Effector CD4-positive, alpha-beta T cell (primary cell): ENCODE measurements at places on chromosomes 11 and 22.

GRCh38 chr11:67301313-67301921 lies 1.9 kb upstream of the SSH3 start:
- DNase-seq = no peak

GRCh38 chr11:64058494-64058893 lies 22.8 kb downstream of the FLRT1 start:
- DNase-seq = no peak

GRCh38 chr11:71250523-71251150 lies 1.7 kb downstream of the SHANK2 start:
- DNase-seq = no peak

DNA sequence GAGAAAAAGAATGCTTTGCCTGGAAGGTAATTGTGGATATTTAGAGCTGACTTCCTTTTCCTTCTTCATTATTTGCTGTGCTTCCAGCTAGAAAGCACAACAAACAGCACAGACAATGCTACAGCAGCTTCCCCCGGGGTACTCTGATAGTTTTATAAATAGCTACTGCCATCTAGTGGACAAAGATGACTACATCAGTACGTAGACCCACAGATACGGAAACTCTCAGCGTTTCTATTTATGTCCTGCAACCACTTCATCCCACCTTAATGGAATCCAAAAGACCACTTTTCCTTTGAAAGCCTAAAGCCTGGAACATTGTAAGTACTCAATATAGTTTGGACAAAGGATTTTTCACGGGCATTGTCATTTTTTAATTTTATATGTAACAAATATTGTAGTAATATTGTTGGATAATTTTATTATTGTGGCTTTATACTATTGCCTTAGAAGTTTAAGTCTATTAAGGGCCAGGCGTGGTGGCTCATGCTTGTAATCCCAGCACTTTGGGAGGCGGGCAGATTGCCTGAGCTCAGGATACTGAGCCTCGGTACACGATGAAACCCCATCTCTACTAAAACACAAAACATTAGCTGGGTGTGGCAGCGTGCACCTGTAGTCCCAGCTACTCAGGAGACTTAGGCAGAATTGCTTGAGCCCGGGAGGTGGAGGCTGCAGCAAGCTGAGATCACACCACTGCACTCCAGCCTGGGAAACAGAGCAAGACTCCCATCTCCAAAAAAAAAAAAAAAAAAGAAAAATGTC lies 7.5 kb downstream of the HSPA8 start:
- no peak for DNase-seq

- no peak for DNase-seq
Observed at GRCh38 chr11:60972182-60973030, 926 bp downstream of the CD6 start.

GRCh38 chr22:17267661-17268330 lies 48.6 kb upstream of the ADA2 start:
- DNase-seq = no peak

- DNase-seq = no peak
Observed at GRCh38 chr11:73977856-73978519, 4.7 kb downstream of the UCP2 start.

DNA sequence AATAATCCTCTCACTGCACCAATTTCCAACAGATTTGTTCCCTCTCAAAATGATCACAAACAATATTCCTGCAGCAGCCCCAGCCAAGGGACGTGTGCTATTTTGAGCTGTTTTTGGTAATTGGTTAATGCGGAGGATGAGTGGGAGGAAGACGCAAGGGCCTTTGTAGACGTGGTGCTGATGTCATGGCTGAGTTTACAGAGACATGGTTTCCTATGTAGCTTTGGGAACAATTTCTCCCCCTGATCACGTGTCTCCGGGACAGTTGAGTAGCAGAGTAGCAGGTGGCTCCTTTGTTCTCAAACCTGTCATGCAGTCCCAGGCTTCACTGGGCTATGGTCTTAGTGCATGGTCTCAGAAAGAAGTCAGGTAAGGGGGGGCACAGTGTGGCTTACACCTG lies 183.2 kb upstream of the NECTIN1 start:
- no peak for DNase-seq

- DNase-seq = peak; percentile 23
Observed at GRCh38 chr11:122981388-122982264, at the start of gene BSX. TSS of gene BSX (minus strand) at chr11:122981834. CDS start at chr11:122981671, 163 bp downstream.

DNA sequence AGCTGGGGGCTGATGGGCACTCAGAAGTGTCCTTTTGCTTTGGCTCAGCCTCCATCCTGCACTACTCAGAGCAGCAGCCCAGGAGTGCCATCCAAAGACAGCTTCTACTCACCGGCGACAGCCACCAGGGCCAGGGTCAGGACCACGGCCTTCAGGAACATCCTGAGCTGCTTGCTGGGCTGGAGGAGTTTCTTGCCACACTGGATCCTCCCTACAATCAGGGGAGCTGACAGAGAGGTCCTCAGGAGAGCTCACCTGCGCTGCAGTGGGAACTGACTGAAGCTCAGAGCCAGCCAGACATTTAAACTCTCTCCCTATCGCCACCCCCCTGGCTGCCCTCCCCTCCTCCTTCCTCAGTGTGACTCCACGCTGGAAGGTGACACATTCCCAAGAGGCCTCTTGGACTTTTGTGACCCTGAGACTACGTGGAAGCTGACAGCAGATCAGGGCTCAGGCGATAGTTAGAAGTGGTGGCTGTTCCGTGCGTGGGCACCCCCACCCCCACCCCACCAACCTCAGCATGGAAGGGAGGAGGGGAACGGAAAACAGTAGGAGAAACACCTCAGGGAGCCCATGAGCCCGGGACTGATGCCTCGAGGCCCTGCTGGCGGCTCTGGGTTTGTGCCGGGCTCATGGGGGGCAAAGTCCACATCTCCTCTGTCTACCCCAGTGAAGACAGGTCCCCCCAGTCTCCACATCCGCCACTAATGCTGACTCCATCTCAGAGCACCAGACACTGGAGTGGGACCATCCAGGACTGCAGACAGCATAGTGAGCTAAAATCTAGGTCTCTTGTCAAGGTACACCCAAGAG lies at the start of gene APOA4:
APOA4 (minus strand) TSS at position 274 of the 813 bp plus-strand sequence; CDS start at position 161, 113 bp downstream.
- no peak for DNase-seq

DNA sequence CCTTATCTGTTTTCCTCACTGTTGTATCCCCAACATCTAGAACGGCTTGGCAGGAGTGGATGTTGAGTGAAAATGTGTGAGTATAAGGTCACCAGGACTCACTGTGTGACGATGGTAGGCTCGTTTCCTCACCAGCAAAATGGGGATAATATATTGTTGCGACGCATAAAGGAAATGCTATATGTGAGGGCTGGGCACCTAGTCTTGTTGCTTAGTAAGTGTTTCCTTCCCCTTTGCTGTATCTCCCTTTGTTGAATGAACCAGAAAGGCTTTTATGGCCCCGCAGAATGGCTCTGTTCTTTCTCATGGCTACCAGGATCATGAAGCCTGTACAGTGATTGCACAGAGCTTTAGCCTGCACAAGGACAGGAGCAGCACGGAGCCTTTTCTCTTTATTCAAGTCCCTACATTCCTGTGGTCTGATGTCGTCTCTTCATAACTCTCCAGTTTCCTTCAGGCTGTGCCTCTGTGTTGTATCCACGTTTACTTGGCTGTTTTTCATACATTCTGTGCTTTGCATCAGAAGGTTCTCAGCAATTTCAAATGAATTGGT lies 5.4 kb downstream of the TNRC6B start:
- DNase-seq = no peak

GRCh38 chr11:129265125-129265788 lies 73.1 kb upstream of the ARHGAP32 start:
- DNase-seq = no peak

DNA sequence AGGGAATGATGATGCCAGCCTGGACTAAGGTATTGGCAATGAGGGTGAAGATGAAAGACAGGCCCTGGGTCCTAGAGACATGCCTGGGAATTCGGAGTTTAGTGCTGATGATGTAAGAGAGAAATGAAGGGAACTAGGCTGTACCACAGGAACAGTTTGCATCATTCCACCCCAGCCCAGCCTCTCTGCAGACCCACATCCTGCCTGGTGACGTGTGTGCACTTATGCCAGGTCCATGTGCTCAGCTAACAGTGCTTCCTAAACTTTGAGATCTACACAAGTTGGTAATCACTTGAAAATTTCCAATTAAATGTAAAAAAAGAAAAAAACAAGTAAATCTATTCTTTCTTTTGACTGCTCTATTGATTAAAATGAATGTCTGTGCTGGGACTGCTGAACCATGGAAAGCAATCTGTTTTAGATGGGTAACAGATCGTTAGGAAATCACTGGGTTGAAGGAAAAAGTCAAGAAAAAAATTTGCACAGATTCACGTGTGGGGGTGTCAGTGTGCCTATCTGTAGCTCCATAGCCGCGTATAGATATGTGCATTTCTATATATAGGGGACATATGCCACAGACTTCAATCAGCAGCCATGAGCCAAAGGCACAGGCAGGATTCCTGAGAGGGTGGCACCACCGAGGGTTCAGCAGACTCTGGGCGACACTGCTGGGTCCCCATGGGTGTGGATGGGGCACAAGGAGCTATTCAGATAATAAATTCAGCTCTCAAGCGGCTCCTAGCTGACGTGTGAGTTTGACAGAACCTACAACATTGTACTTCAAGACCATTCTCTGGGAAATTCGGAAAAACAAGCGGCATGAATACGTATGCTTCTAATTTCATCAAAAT lies 131.1 kb upstream of the OPCML start:
- no peak for DNase-seq

DNA sequence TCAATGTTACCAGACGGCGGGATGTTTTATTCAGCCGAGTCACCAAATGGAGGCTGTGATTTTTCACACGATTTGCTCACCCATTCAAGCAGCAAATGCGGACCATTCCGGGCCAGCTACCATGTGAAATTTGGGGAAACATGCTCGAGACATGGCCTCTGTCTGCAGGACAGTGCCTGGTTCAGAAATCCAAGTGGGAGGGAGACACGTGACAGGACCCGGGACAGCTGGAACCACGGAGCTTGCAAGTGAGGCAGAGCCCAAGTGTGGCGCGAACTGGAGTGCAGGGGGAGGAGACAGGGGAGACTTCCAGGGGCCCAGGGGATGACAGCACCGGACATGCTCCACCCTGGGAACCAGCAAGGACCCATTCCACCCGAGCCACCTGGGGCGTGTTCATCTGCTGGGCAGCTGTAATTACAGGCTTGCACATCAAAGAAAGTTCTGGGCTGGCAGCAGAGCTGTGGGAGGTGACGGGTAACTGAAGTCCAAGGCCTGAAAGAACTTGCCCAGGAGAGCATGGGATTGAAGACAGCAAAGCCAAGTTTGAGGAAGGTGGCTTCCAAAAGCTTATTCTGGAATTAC lies 16.5 kb downstream of the CERK start:
- DNase-seq = no peak

GRCh38 chr11:88420165-88420791 lies 82.7 kb upstream of the CTSC start:
- DNase-seq = no peak

GRCh38 chr11:14422052-14422813 lies 63.2 kb upstream of the RRAS2 start:
- no peak for DNase-seq

- DNase-seq = no peak
Observed at GRCh38 chr11:64296830-64297698, 3.1 kb upstream of the CATSPERZ start.

GRCh38 chr11:15727520-15727914 lies 612.8 kb downstream of the INSC start:
- DNase-seq = no peak

DNA sequence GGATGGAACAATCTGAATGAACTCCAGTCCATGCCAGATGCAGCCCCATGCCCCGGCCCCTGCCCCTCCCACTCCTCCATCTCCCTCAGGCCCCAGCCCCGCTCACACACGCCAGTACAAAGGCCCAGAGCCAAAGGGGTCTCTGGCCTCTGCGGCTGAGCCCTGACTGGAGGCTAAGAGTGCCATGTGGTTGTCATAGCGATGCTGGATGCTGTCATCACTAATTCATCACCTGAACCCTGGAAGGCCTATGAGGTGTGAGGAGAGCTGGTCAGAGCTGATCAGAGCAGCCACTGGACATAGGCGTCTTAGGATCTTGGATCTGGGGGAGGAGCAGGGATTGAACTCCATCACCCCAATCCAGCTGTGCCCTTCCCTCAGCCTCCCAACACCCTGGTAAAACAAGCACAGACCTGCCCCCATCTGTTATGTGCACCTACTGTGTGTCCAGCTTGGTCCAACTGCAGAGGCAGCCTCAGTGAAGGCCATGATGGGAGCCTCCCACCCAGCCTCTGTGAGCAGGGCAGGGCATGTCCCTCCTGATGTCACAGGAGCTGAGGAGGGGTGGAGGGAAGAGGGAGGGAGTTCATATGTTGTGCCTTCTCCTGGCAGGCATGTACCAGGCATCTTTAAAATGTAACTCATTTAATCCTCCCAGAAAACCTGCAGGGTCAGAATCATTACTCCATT lies 16.7 kb downstream of the PDE2A start:
- DNase-seq = no peak

GRCh38 chr11:122287401-122287800 lies 171.4 kb upstream of the BLID start:
- DNase-seq = no peak

DNA sequence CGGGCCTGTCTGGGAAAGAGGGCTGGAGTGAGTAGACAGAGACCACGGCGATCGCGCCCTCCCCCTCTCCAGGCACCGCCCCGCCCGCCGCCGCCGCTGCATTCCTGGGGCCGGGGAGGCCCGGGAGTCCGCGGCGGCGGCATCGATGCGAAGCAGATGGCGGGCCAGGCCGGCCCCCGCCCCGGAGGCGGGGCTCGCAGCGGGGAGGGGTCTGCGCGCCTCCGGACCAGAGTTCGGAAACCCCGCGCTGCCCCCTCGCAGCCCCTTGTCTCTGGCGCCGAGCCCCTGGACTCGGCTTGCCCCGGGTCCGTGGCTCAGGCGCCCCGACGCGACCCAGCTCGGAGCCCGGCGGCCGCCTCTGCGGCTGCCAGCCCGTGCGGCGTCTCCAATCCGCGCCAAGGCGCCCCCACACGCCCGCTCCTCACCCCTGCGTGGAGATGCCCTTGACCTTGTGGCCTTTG lies 1.3 kb downstream of the SCARF2 start:
- DNase-seq = no peak

DNA sequence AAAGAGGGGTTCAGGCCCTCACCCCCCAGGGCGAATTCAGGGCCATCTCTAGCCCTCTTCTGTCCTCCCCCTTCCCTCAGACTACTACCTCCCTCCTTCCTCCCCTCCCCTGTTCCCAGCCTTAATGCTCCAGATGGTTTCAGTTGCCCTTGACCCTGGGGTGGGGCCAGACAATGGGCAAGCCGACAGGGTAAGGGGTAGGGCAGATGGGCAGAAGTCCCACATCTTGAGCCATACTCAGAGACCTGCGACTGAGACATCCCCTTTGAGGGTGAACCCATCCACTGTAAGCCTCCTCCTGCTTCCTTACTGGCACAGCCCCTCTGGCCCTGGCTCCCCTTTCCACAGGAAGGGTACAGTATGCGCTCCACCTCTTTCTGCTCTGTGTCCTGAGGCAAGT lies 1.9 kb downstream of the RHBDD3 start:
- DNase-seq = no peak

DNA sequence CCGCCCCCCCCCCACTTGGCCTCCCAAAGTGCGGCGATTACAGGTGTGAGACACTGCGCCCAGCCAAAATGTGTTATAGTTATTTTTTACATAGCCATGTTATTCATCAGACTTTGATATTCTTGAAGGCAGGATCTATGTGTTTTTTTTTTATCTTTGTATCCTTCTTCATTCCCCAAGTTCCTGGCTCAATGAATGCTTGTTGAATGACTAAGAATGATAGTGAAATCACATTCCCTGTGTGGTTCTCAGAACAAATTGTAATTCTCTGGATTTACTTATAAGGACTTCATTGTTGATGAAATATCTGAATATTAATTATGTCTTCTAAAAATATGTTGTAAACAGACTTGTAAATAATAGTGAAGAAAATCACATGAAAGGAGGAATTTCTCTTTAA lies 33.5 kb downstream of the MMP7 start:
- no peak for DNase-seq

GRCh38 chr11:95296165-95296564 lies 65.2 kb upstream of the SESN3 start:
- no peak for DNase-seq
